ENCODE measurements at places on chromosomes 4 and X.

GRCh38 chr4:145865274-145865941, 73.2 kb downstream of the ZNF827 start:
- no peak for DNase-seq

DNA sequence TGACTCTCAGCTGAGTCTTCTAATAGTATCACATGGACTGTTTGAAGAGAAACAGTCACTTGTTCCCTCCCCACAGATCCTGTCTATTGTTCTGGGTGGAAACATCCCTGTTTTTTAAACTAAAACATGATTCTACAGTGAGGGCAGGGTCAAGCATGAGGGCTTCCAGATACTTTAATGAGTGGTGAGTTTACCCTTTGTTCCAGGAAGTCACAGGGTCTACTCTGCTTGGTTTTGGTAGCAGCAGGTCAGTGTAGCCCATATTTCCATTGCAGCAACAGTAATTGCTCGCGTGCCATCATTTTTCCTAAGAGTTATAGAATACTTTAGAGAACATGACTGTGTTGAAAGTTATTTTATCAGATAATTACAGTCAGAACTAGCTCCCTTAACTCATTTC, 87.4 kb downstream of the ZNF732 start:
- no peak for DNase-seq

- no peak for DNase-seq
These were observed 102.6 kb downstream of the FSTL5 start for GRCh38 chr4:162061214-162061613.

DNA sequence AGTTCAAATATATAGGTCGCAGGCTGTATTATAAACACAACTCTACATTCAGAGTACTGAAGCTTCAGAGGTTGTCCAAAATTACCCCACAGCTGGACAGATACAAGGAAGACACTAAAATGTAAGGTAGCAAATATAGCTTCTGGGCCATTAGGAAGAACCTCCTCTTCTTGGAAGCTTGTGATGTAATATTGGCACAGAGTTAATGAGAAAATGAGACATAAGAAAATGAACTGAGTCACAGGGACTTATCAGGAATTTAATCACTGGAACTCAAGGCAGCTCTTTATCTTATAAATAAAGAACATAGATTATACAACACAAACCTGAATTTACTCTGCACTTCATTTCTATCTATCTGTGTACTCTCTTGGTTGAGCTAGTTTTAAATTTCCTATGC, 344.7 kb downstream of the PCDH10 start:
- DNase-seq, result no peak

DNA sequence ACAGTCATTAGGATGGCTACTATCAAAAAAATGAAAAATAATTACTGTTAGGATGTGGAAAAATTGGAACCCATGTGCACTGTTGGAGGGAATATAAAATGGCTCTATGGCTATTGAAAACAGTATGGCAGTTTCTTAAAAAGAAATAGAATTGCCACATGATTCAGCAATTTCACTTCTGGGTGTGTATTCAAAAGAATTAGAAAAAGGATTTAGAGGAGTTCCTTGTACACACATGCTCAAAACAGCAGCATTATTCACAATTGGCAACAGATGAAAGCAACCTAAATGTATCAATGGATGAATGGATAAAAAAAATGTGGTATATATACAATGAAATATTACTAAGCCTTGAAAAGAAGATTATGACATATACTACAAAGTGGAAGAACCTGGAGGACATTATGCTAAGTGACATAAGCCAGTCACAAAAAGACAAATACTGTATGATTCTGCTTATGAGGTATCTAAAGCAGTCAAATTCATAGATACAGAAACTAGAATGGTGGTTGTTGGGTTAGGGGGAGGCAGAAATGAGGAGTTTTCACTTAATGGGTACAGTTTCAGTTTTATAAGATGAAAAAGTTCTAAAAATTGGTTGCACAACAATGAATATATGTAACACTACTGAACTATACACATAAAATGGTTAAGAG, 123.2 kb downstream of the ELOVL6 start:
- DNase-seq, result no peak

DNA sequence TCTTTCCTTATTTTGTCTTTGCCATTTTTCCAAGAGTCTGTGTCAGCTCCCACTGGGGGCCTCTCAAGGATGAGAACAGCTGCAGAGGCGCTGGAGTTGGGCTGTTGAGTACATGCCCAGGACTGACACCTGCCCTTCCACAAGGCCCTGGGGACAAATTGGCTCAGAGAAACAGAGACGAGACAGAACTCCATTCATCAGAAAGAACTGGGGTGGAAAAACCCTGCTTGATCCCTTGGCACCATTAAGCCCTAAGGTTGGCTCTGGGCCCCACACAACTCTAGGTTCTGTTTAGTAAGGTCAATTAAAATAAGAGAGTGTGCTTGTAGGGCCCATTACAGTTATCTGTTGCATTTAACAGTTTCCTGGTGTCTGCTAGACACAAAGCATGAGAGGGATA, 63.6 kb downstream of the DCX start:
- no peak for DNase-seq

DNA sequence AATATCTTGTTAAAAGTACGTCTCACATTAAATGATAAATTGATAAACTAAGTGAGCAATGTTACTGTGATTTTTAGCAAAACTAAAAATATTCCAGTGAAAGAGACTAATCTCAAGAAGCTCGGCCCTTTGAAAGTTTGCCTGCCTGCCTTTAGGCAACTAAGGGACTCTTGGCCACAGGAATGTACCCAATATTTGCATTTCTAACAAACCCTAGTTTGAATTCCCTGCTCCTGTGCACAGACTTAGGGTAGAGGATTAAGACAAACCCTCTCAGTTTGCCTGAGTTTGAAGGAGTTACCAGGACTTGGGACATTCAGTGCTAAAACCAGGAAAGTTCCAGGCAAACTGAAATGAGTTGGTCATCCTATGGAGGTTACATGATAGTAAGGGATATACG, 157.1 kb downstream of the SCFD2 start:
- no peak for DNase-seq

- no peak for DNase-seq
These were observed 79.4 kb upstream of the PITX2 start for GRCh38 chr4:110702326-110702725.

GRCh38 chrX:12767856-12768255, 23.4 kb upstream of the PRPS2 start:
- no peak for DNase-seq

DNA sequence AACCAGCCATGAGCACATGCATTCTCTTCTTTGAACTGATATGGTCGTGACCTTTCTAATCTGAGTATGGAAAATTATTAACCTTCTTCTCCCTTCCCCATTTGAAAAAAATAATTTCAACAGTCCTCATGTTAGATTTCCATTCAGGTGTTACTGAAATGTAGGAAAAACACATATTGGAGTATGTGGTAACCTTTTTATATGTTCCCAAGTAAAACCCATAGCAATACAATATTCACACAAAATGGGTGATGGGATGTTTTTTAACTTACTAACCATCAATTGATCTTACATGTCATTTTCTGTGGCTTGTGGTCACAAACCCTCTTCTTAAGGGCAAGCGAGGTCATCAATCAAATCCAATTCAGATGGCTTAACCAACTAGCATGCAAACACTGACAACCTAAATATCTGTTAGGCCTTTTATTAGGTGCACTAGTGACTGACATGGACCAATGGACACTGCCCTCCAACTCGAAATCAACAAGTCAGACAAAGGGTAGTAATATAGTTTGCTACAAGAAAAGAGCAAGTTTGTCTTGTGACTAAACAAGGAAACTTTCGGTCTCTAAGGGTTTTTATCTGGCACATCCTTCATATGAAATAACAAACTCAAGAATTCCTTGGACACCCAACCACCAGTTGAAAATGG, 74.3 kb downstream of the CAMK2D start:
- no peak for DNase-seq

GRCh38 chr4:648579-649292, 23.4 kb downstream of the PDE6B start:
- DNase-seq, result no peak

- DNase-seq, result no peak
These were observed 34.5 kb downstream of the CHRNA9 start for GRCh38 chr4:40369437-40370274.

- DNase-seq, result no peak
These were observed 47.5 kb upstream of the NKX1-1 start for GRCh38 chr4:1453731-1454130.

DNA sequence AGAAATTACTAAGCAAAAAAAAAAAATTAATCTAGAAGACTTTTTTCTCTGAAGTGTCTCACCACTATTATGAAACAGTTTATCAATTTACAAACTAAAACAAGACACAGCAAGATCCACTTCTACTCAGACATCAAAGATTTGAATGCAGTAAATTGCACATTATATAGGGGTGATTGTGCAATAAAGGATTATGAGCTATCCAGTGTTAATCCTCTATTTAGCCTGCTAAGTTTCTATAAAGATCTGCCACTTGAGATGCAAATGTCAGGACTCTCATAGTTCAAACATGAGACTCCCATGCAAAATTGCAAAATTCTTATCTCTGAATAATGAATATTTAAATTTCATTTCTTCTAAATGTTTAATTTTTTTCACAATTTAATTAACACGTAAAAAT, 2.2 kb downstream of the TECRL start:
- no peak for DNase-seq

GRCh38 chrX:1185561-1185960, 26.9 kb downstream of the CRLF2 start:
- no peak for DNase-seq

- no peak for DNase-seq
These were observed 128.2 kb downstream of the ANAPC10 start for GRCh38 chr4:144969821-144970220.

DNA sequence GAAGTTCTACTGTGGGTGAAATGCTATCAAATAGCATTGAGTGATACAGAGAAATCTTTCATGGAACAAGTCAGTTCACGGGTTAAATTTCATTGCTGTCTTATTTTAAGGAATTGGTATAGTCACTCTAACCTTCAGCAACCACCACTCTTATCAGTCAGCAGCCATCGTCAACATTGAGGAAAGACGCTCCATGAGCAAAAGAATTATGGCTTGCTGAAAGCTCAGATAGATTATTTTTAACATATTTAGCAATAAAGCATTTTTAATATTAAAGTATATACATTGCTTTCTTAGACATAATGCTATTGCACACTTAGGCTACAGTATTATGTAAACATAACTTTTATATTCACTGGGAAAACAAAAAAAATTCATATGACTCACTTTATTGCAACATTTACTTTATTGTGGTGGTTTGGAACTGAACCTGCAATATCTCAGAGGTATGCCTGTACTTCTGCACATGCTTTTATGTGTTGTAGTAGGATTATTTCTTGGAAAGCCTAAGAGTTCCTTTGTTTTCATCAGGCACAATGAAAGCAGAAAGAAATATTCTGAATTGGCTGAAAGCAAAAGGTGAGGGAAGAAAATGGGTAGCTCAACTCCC, 586.7 kb downstream of the GBA3 start:
- no peak for DNase-seq

DNA sequence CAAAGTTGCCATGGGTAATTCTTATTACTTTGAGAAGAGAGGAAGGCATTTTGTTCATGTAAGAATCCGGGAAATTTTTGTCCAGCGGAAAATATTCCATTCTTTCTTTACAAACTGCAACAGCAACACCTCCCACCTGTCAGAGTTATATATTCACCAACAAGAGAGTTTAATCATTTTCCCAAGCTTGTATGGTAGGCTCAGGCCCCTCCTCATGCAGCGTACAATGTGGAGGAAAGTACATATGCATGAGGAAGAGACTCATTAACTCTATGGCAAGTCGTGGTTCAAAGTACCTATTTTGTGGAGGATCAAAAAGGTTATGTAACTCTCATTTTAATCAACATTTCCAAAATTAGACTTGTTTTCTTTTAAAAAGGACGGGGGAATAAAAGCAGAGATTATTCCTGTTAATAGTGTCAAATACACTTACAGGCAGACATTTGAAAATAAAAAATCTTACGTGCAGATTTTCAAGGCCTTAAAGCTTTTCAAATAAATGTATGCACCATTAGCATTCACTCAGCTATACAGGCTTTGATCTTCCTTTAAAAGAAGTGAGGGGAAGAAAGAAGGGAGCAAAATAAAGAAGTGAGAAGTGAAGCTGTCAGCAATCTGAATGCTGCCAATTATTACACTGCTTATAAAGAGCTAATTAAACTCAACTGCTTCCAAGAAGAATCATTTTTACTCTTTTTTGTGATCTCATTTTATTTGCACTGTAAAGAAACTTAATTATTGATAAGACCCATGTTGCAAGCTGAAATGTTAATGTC, 204.8 kb downstream of the FAT4 start:
- DNase-seq, result no peak

Data from AG09309 (cell line).